BE2C (cell line): ENCODE measurements at places on chromosomes 7 and 10.

GRCh38 chr10:111171183-111171582, 94.4 kb downstream of the ADRA2A start:
- DNase-seq: no peak

DNA sequence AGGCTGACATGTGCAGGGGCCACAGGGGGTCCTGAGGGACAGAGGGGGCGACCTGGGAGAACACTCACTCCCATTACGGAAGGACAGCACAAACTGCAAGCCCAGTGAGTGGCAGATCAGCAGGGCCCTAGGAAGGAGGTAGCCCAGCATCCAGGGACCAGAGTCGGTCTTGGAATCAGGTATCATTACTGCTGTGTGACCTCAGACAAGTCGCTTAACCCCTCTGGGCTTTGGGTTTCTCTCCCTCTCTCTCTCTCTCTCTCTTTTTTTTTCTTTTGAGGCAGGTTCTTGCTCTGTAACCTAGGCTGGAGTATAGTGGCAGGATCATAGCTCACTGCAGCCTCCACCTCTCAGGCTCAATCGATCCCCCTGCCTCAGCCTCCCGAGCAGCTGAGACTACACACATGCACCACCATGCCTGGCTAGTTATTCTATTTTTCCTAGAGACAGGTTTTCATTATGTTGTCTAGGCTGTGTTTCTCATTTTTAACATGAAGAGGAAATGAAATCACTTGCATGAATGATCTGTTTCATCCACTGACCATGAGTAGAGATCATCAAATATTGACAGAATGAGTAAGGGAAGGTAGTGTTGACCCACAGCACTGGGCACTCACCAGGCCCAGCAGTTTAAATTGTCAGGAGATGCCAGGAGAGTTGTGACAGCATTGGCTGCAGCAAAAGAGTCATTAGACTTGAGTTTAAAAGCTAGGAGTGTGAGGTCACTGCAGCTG, 49.4 kb downstream of the BUB3 start:
- DNase-seq: no peak

- no peak for DNase-seq
Measured at GRCh38 chr10:113979409-113979808, 64.3 kb upstream of the ADRB1 start.

DNA sequence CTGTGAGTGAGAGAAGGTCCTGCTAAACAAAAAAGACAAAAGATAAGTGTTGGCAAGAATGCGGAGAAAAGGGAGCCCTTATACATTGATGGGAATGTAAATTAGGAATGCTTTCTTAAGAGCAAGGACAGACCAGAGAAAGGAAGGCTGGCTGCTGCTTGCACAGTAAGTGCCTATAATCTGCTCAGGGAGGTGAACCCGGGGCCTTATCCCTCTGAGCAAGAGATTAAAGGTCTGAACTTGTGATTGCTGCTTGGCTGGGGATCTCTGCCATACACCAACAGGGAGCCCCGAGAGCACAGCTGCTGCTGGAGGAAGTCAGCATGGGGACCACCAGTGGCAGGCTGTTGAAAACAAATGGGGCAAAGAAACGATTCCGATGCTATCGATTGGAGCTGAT, 32.0 kb upstream of the CRTAC1 start:
- DNase-seq: no peak
